ENCODE measurements at places on chromosomes 3 and 15.

DNA sequence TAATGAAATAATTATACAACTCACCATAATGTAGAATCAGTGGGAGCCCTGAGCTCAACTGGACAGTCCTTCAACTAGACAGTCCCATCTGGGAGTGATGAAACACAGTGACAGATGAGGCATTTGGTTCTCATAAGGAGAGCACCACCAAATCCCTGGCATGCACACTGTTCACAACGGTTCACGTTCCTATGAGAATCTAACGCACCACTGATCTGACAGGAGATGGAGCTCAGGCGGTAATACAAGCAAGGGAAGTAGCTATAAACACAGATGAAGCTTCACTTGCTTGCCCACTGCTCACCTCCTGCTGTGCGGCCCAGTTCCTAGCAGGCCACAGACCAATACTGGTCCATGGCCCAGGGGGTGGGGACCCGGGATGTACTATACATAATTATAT is 17.0 kb downstream of the PRKAR2A start:
- no peak for DNase-seq

DNA sequence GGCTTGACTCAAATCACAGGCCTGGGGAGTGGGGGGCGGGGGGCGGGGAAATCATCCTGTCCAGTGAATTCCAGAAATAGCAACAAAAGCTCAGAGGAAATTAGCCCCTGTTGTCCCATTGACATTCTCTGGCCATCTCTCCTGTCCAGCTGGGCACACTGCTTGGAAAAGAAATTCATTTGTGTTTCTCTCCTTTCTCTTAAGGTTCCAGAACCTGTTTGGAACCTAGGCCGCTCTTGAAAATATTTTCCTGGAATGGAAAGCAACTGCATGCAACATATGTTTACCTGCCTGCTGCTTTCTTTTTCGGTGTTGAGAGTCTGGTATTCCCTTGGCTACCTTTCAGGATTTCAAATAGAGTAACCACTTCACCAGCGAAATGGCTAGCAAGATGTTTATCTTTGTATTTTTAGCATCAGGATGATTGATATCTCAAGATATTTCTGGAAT is 169.0 kb downstream of the GHSR start:
- DNase-seq = peak; percentile 56

DNA sequence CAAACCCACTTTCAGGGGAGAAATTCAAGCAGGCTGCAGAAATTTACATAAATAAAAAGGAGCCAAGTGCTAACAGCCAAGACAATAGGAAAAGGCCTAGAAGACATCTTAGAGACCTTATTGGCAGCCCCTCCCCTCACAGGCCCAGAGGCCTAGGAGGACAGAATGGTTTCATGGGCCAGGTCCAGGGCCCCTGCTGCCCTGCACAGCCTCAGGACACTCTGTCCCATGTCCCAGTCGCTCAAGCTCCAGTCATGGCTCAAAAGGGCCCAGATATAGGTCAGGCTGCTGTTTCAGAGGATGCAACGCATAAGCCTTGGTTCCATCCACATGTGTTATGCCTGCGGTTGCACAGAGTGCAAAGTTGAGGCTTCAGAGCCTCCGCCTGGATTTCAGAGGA is 55.8 kb downstream of the SLC41A3 start:
- no peak for DNase-seq

GRCh38 chr3:10975695-10976234 is 16.8 kb upstream of the SLC6A1 start:
- no peak for DNase-seq

GRCh38 chr3:87207460-87207859 is 19.6 kb upstream of the CHMP2B start:
- DNase-seq = no peak

- no peak for DNase-seq
These were observed 163.4 kb upstream of the SEMA6D start for GRCh38 chr15:47553947-47554346.

DNA sequence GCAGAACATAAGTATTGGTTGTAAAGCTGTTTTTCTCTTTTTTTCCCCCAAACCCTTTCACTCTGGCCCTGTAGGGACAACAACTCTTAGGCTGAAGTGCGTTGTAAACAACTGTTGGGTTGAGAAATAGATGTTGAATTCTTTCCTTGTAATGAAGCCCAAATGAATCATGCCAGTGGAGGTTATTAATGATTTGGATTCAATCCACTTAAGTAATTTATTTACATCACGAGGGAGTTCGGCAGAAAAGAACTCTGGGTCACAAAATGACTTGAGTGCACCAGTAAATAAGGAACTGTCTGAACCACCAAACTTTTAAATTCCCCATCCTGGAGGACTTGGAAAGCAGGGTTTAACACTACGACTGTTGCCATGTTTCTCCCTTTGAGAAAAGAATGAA is 218.9 kb downstream of the PDZRN3 start:
- no peak for DNase-seq

DNA sequence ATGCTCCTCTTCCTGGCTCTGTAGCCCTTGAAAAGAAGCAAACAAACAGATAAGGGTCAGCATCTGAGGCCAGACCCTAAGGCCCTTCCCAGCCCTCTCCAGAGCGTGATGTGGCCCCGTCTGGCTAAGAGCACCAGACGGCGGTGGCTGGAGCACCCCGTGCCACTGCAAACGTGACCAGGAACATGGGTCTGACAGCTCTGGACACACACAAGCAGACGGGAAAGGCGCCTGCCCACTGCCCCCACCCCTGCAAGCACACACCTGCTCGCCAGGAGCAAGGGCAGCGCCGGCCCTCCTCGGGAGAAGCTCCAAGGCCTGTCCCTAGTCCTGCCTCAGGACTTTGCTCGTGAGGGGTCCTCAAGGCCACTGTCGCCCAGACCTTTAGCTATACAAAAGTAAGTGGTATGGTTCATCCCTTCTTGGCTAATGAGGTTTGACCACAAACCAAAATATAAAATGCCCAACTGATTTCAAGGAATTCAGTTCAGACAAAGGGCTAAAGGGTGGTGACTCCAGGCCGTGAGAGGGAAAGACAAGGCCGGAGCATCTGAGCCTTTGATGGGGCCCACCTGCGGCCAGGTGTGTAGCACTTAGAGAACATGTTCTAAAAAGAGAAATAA is 90.4 kb downstream of the XXYLT1 start:
- DNase-seq = peak; percentile 62

GRCh38 chr3:32586356-32586755 is 15.7 kb upstream of the DYNC1LI1 start:
- no peak for DNase-seq

GRCh38 chr15:86915811-86916331 is 836.2 kb downstream of the AGBL1 start:
- peak; percentile 82 for DNase-seq

- DNase-seq = peak; percentile 73
These were observed 13.9 kb downstream of the EOMES start for GRCh38 chr3:27708250-27708649.

DNA sequence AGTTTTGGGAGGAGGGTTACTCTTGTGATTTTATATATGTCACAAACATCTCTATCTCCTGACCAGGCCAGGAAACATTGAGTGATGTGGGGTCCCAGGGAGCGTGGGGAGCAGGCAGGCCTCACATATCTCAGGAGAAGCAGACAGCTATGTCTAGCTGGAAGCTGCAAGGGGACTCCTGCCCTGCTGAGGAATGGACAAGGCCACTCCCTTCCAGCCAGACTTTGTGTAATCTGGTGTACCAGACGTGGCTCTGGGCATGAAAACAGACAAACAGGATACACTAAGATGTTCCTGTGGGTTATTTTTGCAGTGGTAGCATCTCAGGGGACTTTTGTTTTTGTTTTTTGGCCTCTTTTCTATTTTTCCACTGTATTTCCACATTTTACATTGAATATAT is 23.2 kb downstream of the CYP8B1 start:
- no peak for DNase-seq

GRCh38 chr15:31398677-31399301 is 72.2 kb downstream of the KLF13 start:
- no peak for DNase-seq

DNA sequence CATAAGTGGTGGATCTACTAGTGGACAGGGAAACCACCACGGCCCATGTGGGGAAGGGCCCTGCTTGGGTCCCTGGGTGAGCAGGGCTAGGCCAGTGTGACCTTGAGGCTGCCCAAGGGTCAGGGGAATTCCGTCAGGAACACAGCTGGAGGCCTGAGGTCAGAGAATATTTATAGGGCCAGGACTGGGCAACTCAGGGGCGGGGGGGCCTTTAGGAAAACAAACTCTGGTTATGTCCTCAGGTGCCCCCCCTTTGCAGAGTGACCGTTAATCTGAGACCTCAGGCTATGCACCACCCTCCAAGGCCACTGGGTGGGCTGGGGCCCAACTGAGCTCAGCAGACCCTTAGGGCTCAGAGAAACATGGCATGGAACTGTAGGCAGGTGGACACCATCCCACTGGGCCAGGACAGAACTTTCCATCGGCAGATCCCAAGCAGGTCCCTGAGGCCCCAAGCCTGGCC is 2.5 kb downstream of the TWF2 start:
- no peak for DNase-seq

GRCh38 chr15:40242213-40242599 is 3.3 kb downstream of the PAK6 start:
- no peak for DNase-seq

GRCh38 chr3:53140847-53141845 is 10.9 kb upstream of the RFT1 start:
- DNase-seq = no peak

DNA sequence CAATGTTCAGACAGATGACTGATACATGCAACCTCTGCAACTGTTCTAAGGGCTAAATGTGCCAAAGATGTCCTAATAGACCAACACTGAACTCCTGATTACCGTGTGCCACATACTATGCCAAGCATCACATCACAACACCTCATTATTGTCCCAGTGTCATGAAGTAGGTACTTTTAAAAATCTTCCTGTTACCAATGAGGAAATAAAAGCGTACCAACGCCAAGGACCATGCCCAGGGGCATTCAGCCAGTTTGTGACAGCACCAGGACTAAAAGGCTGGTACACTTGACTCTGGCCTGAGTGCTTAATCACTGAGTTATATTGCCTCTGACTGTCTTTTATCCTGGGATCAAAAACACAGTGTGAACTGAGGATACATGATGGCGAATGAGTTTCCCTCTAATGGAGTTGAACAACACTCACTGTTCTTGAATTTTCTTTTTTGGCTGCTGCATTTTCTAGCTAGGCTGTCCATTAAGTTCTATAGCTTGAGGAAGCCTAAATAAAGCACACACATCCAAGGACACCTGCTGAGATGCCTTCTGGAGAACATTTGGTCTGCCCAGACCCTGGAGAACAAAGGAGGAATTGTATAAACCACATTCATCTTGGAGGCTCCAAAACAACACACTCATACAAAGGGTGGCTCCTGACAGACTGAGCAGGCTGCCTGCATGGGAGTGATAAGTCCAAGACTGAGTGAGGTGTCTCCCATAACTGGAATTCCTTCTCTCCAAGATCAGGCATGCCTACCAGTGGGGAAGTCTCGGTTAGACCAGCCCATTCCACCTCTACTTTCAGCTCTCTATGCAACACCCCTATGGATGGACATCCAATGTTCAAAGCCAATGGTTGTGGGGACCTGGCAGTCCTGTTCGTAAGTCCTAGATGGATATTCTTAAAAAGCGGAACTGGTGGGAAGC is 126.7 kb upstream of the PRICKLE2 start:
- DNase-seq = peak; percentile 85

GRCh38 chr3:71050166-71050537 is 533.4 kb downstream of the FOXP1 start:
- DNase-seq = peak; percentile 80

DNA sequence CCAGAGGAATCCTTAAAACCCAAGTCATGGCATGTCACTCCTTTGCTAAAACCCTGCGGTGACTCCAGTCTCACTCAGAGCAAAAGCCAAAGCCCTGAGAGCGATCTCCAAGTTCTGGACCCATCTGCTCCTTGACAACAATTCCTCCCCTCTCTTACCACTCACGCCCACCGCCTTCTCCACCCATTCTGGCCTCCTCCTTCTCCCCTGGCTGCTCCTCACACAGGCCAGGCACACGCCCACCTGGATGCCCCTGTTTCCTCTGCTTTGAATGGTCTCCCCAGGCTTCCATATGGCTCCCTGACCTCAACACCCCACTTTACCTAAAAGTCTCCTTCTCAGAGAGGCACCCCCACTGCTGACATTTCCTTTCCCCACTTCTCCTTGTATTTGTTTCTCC is 146.1 kb upstream of the LINGO1 start:
- no peak for DNase-seq

DNA sequence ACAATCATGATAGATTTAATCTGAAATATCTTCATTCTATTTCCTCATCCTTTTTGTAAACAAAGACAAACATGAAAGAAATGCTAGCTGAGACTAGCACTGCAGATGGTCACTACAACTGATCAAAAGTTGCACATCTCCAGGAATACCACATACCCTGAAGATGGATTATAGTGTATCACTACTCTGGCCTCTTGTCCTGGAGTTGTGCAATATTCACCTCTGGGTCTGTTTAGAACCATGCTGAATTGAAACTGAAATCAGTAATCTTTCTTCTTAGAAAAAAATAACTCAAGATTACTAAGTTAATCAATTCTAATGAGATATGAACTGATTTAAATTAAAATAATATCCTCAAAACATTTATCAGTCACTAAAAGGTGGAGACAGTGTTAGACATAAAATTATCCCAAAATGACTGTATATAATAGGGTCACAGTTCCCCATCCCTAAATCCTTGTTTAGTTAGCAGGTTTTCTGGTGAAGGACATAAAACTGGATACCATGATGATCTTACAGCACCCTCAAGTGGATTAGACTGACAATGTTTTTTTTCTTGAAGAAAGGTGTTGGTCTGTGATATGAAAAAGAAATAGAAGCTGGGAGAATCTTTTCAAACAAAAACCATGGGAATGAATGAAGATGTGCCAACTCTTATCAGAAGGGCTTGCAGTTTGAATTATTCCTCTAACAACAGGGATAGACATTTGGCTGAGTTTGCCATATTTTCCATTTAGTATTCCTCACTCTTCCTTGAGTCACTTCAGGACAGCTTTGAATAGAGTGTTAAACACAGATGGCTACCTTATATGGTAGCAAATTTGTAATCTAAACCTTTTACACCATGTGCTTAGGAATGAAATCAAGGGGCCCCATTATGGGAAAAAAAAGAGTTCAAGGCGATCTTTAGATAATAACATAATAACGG is 7.1 kb upstream of the TTC14 start:
- DNase-seq = peak; percentile 51

DNA sequence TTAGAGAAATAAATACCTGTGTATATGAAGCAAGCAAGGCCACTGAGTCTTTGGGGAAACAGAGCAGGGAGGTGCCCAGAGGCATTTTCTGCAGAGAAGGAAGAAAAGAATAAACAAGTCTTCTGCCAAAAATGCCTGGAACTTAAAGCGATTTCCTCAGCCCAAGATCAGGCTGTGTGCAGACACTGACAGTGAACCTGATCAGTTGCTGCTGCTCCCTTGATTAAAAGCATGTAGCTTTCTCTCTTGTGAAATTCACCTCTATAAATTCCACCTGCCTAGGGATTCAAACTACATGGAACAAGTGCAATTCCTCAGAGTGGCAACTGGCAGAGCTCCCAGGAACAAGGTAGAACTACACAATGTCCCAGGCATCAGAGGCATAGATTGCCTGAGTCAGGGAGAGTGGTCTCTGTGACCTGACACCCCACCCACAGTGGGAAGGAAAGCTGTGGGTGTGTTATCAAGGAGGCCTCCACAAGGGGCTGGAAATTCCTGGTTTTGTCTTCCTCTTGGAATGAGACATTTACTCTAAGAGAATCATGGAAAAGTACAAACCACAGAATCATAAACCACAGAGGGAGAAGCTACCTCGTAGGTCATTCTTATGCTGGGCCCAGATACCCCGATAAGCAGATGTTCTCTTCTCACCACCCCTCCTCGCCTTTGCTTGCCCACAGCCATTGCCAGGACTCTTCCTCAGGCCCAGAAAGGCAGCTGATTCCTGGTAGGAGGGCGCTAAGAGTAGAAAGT is 1.8 kb upstream of the ZBTB38 start:
- peak; percentile 91 for DNase-seq

- no peak for DNase-seq
These were observed 237.0 kb downstream of the CPNE4 start for GRCh38 chr3:131797776-131798175.
